Ovary (tissue), 10 donors: ENCODE measurements at places on chromosomes 12 and 14. TPM values are rescaled to one million over a fixed set of nuclear protein-coding genes. Genes with fewer than 3 reads are reported as not detected.

Gene PSMA3
- total RNA-seq, result 101 TPM

Gene NUMB
- total RNA-seq, result 64.0 TPM

Gene CCDC196
- not detected for total RNA-seq

GRCh38 chr12:6914246-6914946, at the start of gene ENO2:
Gene ENO2, plus strand, starts transcription at chr12:6914580. Its CDS starts 1,253 bp downstream, at chr12:6915833.
- DNase-seq, result peak; percentile 77

GRCh38 chr12:119681728-119682638, 14.1 kb downstream of the PRKAB1 start:
- DNase-seq, result no peak

GRCh38 chr12:131425112-131426075, 285.5 kb upstream of the SFSWAP start:
- no peak for DNase-seq

DNA sequence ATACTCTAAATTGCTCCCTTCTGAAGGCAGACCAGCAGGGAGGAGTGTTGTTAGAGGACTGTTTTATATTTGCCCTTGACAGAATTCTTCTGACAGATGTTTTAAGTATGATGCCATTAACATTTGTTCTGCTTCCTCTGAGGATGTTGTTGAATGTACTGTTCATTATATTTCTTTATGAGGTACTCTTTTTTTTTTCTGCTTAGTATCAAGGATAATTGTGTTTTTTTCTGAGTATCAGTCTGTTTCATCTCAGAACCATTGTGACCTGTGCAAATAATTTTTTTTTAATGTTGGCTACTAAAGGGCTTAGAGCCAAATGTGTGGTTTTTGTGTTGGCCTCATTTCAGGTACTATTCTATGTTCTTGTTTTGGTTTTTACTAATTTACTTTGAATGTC, 10.6 kb downstream of the METAP2 start:
- no peak for DNase-seq

- DNase-seq, result no peak
Measured at GRCh38 chr12:4251216-4251891, 22.2 kb upstream of the CCND2 start.

- no peak for DNase-seq
Measured at GRCh38 chr14:36997843-36998242, 174.6 kb downstream of the SLC25A21 start.

DNA sequence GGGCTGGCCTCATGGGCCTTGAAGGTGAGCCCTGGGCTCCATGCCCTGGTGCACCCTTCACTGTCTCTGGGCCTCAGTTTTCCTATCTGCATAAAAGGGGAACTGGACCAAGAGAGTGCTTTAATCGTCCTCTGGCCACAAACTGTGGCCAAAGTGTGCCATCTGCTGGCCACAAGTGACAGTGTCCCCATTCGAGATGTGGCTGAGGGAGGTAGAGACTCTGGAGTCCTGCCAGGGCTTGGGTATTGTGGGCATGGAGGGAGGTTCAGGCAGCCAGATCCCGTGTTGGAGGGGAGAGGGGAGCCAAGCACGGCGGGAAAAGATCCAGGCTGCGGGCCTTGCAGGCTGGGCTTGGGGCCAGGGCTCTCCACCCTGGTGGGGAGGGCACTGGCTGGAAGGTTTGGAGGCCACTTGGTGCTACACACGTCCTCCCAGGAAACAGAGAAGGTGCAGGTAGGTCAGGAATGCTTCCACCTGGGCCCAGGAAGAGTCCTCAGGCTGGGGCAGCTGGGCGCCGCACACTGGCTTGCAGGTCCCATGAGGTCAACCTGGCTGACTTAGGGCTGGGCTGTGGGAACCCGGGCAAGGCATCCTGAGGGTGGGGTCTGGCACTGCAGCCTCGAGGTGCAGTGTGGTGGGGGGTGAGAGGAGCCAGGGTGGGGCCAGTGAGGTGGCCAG, 7.3 kb upstream of the KIF26A start:
- peak; percentile 41 for DNase-seq

DNA sequence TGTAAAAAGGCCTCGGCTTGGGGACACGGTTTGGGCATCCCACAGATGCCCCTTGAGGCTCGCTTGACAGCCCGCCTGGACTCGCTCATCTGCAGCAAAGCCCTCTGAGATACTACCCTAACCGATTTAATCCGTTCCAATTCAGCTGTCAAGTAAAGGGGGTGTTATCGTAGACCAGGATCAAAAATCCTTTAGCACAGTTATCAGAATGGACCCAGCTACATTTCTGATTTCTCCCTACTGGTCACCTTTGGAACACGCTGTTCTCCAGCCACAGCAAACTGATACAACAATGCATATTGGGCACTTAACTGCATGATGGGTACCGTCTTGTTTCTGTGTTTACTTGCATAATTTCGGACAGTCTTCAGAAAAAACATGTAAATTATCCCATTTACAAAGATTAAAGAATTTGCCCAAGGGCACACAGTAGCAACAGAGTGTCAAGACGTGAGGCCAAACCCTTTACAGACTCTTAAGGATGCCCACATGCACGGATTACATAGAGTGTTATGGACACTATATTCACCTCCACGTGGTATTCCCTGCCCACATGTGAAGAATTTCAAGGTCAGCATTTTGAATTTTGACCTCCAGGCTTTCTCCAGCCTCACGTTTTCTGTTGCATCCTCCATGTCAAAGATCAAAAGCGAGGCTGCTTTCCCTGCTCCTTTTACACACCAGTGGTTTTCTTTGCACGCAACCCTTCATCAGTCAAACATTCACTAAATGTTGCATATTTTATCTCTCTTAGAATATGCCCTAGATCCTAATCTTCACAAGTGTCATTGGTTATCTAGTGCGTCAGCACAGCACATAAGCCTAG, 3.2 kb upstream of the DUSP6 start:
- DNase-seq, result no peak

DNA sequence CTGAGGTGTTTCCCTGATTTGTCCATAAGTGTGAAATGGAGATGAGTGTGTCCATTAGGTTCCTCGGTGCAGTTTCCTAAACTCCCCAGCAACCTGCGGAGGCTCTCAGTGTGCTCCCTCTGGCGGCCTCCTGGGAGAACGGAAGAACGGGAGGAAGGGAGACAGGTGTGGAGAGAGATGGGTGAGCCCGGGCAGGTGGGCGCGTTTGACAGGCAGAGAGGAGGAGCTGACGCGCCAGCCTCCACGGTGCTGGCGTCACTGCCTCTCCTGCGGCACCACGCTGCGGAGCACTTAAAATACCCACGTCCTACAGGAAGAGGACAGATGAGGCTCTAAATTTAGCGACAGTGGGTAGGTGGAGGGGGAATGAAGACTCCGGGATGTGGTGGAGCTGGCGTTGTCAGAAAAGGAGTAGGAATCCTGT, 26.8 kb upstream of the PEX5 start:
- DNase-seq, result no peak

DNA sequence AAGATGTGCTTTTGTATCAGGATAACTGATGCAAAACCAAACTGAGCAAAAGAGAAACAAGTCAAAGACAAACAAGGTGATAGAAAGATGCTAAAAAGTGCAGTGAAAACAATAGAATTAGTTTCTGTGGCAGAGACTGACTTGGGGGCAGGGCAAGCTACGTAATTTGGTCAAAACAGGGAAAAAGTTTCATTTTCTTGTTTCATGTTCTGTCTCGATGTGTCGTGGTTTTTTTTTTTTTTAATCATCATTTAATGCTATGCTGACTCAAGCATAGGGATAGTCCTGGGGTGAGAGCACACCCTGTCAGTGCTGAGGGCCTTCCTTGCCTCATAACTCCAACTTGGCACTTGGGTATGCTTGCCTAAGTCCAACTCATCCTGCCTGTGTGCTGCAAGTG, 144.1 kb upstream of the PTPRQ start:
- DNase-seq, result no peak

DNA sequence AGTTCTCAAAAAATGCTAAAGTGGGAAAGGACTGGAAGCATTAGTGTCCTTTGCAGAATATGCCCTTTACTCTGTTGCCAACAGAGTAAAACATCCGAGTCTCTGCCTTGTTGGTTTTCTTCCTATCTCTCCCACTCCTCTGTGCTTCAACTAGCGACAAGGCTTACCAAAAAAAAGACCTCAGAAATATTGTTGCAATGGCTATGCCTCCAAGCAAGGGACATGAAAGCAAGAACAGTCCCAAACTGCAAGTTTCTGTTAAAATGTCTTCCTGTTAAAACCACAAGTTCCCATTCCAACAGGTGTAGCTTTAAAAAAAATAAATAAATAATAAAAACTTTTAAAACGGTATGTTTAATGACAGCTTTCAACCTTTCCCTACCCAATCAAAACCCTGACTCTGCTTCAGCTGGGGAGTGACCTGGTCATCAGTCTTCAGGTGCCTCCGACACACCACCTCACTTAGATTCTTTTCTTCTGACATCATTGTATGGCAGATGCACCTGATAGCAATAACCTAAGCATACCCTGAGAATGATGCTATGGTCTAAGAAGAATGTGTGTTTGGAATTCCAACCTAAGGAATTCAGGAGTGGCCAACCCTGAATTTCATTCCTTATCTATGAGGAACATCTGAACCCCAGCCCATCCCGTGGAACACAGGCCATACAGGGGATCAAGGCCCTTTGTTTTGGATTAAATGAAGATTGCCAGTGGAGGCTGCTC, 81.0 kb downstream of the RPS29 start:
- no peak for DNase-seq

DNA sequence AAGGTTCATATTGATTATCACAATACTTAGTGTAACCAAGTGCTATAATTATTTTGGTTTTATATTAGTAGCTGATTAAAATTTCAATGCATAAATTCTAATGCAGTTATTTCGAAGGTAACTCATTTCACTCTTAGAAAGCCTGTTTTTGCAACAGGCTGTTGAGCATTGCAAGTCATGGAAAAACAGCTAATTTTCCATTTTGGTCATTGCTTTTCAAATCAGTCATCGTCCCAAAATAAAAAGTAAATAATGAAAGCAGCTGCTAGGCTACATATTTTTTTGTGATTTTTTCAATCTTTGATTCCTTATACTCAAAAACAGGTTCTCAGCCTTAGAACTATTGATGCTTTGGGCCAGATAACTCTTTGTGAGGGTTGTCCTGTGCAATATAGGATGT, 22.9 kb downstream of the VEZT start:
- no peak for DNase-seq

- no peak for DNase-seq
Measured at GRCh38 chr14:69779088-69779487, 12.1 kb downstream of the SRSF5 start.

- DNase-seq, result no peak
Measured at GRCh38 chr12:450438-450837, 9.3 kb upstream of the B4GALNT3 start.

- DNase-seq, result no peak
Measured at GRCh38 chr14:57933349-57933748, 67.5 kb upstream of the SLC35F4 start.

GRCh38 chr14:68777644-68778043, 15.2 kb downstream of the ZFP36L1 start:
- no peak for DNase-seq

DNA sequence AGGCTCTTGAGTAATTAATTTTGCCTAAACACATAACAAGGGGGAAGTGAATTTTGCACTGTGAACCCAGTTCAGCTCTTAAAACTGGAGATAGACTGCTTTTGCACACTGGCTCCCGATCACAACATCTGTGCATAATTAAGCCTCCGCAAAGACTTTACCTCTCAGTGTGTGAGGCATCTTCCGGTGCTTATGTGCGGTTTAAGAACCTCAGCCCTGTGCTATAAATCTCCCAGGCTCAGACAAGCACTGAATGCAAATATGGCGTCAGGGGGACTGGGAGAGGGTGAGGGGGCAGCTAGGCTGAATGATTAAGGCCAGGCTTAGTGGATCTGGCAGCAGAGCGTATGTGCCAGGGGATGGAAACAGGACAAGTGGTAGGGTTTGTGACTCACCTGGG, 103.3 kb downstream of the ADCK1 start:
- no peak for DNase-seq

DNA sequence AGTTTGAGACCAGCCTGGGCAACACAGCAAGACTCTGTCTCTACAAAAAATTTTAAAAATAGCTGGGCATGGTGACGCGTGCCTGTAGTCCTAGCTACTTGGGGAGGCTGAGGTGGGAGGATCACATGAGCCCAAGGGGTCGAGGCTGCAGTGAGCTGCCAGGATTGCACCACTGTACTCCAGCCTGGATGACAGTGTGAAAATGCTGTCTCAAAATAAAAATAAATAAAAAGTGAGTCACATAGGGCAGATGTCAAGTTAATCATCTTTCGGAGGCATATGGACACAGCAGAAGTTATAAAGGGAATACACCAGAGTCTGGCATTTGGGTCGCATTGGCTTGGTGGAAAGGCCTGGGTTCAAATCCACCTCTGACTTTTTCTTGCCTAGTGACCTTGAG, 92.7 kb downstream of the PHETA1 start:
- DNase-seq, result no peak

GRCh38 chr14:23183479-23183878, at the start of gene SLC7A8:
Gene SLC7A8, minus strand, starts transcription at chr14:23183660. Its CDS starts 746 bp downstream, at chr14:23182914.
- DNase-seq, result peak; percentile 90

DNA sequence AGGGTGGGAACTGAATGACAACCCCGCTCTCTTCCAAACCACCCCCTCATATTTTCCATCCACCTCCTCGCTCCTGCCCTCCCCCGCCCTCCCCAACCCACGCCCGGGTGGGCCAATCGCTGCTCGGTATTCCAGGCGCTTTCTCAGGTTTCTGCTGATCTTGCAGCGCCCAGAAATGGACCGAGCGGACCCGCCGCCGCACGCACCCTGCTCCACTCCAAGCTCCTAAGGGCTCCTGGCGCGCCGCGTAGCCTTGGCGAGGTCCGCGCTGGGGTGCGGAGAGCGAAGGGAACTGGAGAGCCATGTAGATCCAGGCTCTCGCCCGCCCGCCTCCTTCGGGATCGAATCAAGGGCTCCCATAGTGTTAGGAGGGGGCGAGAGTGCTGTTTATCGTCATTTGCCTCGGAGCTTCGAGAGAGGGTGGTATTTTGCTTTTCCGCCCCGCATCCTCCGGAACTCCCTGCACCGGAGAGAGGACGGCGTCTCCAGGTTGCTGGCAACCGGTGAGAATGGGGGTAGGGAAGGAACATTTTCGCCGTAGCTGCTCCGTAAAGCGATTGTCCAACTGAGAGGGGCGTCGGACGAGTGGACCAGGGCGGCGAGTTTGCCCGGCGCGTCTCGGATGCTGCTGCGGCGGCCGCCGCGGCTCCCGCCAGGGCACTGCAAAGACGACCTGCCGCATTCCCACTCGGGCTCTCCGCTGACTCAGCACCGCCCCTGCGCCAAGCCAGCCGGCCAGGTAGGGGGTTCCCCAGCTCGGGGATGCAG, at the start of gene KCNA1:
Gene KCNA1 (plus strand): TSS at position 172 of the 768 bp plus-strand sequence. CDS start 1,474 bp downstream, outside the sequence.
- DNase-seq, result no peak

DNA sequence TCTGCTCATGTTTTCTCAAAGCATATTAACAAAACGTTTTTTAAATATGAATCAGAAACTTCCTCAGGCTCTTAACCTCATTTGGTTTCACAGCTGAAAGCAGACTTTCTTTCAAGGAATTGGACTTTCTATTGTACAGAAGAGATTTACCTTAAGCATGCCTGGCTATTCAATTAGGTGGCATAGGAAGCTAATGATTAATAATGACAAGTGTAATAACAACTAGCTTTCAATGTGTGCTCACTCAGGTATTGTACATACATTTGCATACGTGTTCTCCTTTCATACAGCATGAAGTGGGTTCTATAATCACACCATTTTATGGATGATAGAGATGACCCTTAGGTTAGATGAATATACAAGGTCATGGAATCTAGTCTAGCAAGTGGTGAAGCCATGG, 115.7 kb downstream of the ANO6 start:
- DNase-seq, result no peak
